ENCODE measurements at places on chromosomes 1 and 21.

DNA sequence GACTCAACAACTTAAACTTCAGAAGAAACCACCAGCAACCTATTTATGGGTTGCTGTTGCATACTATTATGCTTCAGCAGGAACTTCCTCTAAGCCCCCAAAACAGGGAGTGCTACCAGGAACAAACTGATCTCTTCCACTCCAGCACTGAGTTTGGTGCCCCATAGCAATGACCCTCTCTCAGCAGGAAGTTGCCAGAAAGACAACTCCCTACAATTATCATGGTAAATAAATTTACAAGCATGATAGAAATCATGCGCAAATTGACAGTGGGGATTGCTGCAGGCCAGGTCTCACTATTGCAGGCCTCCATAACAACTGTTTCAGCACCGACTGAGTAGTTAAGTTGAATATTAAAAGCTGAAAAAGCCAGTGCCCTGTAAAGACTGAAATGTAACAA is 180.6 kb downstream of the PLA2G4A start:
- no peak for DNase-seq

- DNase-seq: no peak
Observed at GRCh38 chr1:29576510-29576909, 340.2 kb downstream of the PTPRU start.

DNA sequence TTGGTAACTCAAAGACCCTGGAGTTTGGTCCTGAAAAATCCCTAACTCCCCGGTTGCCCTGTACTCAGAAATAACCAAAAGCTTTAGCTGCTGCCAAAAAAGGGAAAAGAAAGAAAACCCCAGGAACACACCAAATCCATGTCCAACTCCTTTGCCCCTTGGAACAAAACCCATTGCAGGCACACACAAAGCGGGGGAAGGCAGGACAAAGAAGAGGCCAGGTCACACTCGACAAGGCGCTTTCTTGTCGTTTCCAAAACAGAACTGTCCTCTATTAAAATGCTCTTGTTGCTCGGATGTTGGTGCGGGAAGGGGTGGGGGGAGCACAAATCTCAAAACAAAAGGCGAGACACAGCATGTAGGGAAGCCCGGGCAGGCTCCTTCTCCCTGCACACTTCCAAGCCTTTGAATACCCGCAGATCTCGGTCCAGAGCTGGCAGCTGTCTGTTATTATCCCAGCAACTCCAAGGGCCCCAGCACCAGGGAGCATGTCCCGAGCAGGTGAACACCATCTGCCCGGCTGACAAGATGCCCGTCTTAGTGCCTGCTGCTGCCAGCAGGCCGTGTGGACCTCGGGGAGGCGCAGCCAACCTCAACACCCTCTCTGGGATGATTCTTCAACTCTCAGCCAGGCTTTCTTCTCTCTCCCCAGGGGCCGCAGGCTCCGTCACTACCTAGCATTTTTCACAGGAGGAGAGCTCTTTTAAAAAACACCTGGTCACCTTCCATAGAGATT is 96.4 kb downstream of the SSBP3 start:
- no peak for DNase-seq

GRCh38 chr1:115412733-115413132 is 74.7 kb upstream of the NGF start:
- no peak for DNase-seq

DNA sequence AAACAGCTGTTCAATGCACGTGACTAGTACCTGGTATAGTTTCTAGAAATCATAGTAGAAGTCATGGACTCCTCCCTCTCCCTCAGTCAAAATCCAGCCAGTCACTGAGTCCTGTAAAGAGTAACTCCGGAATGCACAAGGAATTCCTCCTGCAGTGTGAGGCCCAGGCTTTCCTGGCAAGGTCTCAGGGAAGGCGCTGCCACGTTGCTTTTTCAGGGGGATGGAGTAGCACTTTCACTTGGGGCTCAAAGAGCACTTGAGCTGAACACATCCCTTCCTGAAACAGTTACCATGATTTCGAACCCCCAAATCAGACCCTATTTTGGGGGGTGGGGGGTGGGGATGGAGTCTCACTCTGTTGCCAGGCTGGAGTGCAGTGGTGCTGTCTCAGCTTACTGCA is 26.4 kb upstream of the LRRC8D start:
- no peak for DNase-seq

- DNase-seq: no peak
Observed at GRCh38 chr1:176469450-176470010, 6.6 kb downstream of the PAPPA2 start.

DNA sequence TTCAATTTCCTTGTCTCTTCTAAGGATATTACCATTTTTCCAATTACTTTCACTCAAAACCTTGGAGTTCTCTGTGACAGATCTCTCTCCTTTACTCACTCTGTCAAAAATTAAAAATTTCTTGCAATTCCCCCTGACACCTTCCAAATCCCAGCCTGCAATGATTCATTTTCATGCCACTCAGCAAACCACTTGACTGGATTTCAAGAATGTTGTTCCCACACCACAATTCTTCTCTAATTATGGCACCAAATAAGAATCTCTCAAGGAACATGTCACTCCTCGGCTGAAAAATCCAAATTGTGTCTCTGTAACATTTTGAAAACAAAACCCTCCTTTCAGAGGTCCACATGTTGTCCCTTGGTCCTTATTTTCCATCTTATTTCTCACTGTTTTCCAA is 438.9 kb upstream of the ZP4 start:
- DNase-seq: no peak

- no peak for DNase-seq
Observed at GRCh38 chr1:55695552-55695951, 480.4 kb upstream of the USP24 start.

DNA sequence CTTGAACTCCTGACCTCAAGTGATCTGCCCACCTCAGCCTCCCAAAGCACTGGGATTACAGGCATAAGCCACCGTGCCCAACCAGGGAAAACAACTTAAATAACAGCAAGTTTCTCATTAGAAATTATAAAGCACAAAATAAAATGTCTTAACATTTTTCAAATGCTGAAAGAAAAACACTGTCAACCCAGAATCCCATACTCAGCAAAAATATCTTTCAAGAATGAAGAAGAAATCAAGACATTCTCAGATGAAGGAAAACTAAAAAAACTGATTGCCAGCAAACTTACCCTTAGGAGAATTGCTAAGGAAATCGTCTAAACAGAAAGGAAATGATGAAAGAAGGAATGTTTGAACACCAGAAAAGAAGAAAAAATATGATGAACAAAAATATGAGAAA is 191.1 kb upstream of the NR5A2 start:
- no peak for DNase-seq

- no peak for DNase-seq
Observed at GRCh38 chr1:225407755-225408154, 20.1 kb downstream of the LBR start.

DNA sequence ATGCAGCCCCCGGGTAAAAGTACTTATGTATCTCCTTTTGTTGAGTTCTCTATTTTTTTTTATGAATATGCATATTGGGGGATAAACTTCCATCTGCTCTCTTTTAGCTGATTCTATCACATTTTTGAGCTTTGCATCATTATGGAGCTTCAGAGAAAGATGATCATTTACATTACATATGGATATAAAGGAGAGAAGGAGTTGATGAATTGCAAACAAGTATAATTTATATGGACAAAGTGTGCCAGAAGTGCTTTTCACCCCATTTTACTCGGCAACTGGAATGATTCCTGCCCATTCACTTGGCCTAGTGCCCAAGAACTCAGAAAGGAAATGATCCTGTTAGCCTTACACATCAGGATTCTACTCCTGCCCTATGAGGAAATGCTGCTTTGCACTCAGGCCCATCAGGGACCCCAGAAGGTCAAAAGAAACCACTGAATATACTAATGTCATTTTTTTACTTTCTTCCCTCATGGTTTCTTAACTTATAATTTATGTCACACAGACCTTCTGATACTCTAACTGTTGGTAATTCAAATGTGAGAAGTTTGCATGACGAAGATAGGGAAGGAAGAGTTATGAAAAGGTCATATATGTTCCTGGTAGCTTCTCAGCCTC is 65.6 kb downstream of the SAMSN1 start:
- DNase-seq: no peak

- no peak for DNase-seq
Observed at GRCh38 chr1:109427171-109427467, 871 bp upstream of the PSMA5 start.

DNA sequence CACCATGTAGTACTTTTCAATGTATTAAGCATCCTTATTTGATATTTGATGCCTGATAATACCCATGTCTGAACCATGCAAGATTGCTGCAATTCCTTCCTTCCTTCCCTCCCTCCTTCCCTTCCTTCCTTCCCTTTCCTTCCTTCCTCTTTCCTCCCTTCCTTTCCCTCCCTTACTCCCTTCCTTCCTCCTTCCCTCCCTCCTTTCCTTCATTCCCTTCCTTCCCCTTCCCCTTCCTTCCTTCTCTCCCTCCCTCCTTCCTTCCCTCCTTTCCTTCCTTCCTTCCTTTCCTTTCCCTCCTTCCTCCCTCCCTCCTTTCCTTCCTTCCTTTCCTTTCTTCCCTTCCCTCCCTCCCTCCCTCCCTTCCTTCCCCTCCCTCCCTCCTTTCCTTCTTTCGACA is 29.7 kb upstream of the TMEM52 start:
- DNase-seq: no peak
